ENCODE measurements at places on chromosomes 3 and 15. TPM values are rescaled to one million over a fixed set of nuclear protein-coding genes. Genes with fewer than 3 reads are reported as not detected.

RARB gene
- total RNA-seq: not detected

SLC7A14 gene
- total RNA-seq: not detected

SCN11A gene
- not detected for total RNA-seq

STXBP5L gene
- not detected for total RNA-seq

CHST14 gene
- 15.9 TPM for total RNA-seq

PAQR9 gene
- not detected for total RNA-seq

MYZAP gene
- total RNA-seq: not detected

MYO5C gene
- total RNA-seq: 1.4 TPM

OSTN gene
- total RNA-seq: not detected

CFAP91 gene
- not detected for total RNA-seq

MCF2L2 gene
- total RNA-seq: 6.6 TPM

TP63 gene
- total RNA-seq: 1.7 TPM

FAM107A gene
- total RNA-seq: not detected

NME9 gene
- 0.20 TPM for total RNA-seq

PLA2G4D gene
- not detected for total RNA-seq

TEX55 gene
- total RNA-seq: not detected

CPLX3 gene
- total RNA-seq: not detected

GATM gene
- 2.2 TPM for total RNA-seq

ADGRG7 gene
- total RNA-seq: not detected

CCDC33 gene
- total RNA-seq: not detected

FBXW12 gene
- total RNA-seq: not detected

CADPS gene
- not detected for total RNA-seq

WDR49 gene
- total RNA-seq: not detected

CX3CR1 gene
- 5.5 TPM for total RNA-seq

SPATA12 gene
- total RNA-seq: not detected

ZNF860 gene
- total RNA-seq: 0.13 TPM

TMEM207 gene
- not detected for total RNA-seq

SEC22A gene
- 18.6 TPM for total RNA-seq

BCL2A1 gene
- total RNA-seq: 14.1 TPM

ACVR2B gene
- 7.0 TPM for total RNA-seq

PLD1 gene
- total RNA-seq: 4.1 TPM

RTF1 gene
- 37.1 TPM for total RNA-seq

PTPRG gene
- total RNA-seq: 0.15 TPM

WNT5A gene
- not detected for total RNA-seq

CD86 gene
- total RNA-seq: 21.6 TPM

GPR176 gene
- total RNA-seq: 0.08 TPM

CCR3 gene
- 1.9 TPM for total RNA-seq

OR5K2 gene
- not detected for total RNA-seq

CPNE9 gene
- 0.33 TPM for total RNA-seq

ROPN1B gene
- not detected for total RNA-seq

CIDEC gene
- total RNA-seq: not detected

PLSCR2 gene
- not detected for total RNA-seq

HGD gene
- 0.96 TPM for total RNA-seq

C15orf62 gene
- total RNA-seq: 1.1 TPM

FAM174B gene
- total RNA-seq: 3.0 TPM

TMEM115 gene
- 22.1 TPM for total RNA-seq

CHRM5 gene
- total RNA-seq: not detected

ISG20 gene
- total RNA-seq: 337 TPM

ABI3BP gene
- not detected for total RNA-seq

SNAP23 gene
- 49.1 TPM for total RNA-seq

PLA2G4F gene
- total RNA-seq: not detected

TRIM59 gene
- 54.3 TPM for total RNA-seq

C2CD4A gene
- total RNA-seq: 0.40 TPM

LTF gene
- total RNA-seq: not detected

CYP1A2 gene
- not detected for total RNA-seq

PCCB gene
- 24.7 TPM for total RNA-seq

IFT122 gene
- total RNA-seq: 22.8 TPM
